ENCODE measurements at places on chromosomes 2 and 18. TPM values are rescaled to one million over a fixed set of nuclear protein-coding genes. Genes with fewer than 3 reads are reported as not detected.
A peak's percentile ranks its signal among the peaks of the same experiment; 100 is the strongest.

- H3K27me3 ChIP-seq = no peaks in the 10 kb centered on the region
- no peak overlapping the region for H3K4me3 ChIP-seq
- H3K27ac ChIP-seq = no peak overlapping the region
- H3K4me1 ChIP-seq = no peaks in the 10 kb centered on the region
- no peaks in the 10 kb centered on the region for H3K36me3 ChIP-seq
Measured at GRCh38 chr2:174076040-174076439, 110.9 kb upstream of the SP3 start.

DNA sequence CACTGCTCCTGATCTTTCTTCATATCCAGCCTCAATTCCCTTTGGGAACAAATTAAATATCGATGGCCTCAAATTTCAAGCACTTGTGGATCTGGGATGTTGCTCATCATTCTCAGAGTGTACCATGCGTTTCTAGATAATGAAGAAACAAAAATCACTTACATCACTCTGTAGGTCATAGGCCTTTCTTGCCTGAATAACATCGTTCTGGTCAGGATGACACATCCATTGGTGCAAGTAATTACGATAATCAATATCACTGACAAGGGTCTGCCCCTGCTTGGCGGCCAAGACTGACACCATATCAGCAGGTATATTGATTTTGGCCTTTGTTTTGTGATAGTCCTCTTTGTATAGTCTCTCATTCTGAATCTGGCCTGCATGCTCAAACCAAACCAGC lies 157.3 kb downstream of the RIF1 start:
- H3K4me3 ChIP-seq = no peak overlapping the region
- H3K36me3 ChIP-seq = no peaks in the 10 kb centered on the region
- H3K27ac ChIP-seq = no peak overlapping the region
- H3K27me3 ChIP-seq = no peaks in the 10 kb centered on the region
- no peaks in the 10 kb centered on the region for H3K4me1 ChIP-seq
- no peak for DNase-seq

DNA sequence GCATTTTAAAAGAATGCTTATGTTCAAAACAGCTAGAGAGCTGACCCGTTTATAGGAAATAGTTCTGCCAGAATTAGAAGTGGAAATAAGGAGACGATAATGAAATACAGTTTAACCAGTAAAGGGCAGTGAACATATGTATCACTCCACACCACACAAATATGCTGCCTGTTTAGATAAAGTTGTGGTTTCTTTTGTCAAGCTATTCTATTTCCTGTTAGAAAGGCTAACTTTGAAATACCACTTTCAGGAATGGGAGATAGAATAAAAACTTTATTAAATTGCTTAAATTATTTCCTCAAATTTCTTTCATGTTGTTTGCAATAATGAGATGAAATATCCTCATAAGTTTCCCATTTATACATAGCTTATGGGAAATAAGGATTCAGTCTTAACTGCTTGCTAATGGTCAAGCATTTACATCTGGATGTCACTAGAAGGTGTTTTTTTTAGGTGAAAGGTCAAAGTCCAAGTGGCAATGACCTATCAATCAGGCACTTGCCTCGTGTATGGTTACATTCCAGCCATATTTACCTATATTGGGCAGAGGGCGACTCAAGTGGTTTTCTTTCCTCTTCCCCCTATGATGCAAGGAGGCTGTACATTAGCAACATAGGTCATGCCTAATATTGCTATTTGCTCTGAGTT lies 148.9 kb downstream of the ZEB2 start:
- no peak overlapping the region for H3K27ac ChIP-seq
- H3K4me3 ChIP-seq = no peak overlapping the region
- no peak for DNase-seq
- no peaks in the 10 kb centered on the region for H3K27me3 ChIP-seq
- H3K4me1 ChIP-seq = peaks cover 9% of the 10 kb centered on the region

- no peak for DNase-seq
- H3K27me3 ChIP-seq = no peaks in the 10 kb centered on the region
- H3K4me3 ChIP-seq = peak overlapping the region; percentile 52
- peak overlapping the region; percentile 59 for H3K27ac ChIP-seq
Measured at GRCh38 chr18:57621246-57621604, 411 bp downstream of the NARS1 start.

- DNase-seq = no peak
- no peak overlapping the region for H3K27ac ChIP-seq
- H3K27me3 ChIP-seq = no peaks in the 10 kb centered on the region
Measured at GRCh38 chr2:78585871-78586270, 439.6 kb upstream of the REG3G start.

Gene DIPK1C
- not detected for total RNA-seq

GRCh38 chr2:54204476-54204875 lies 51.6 kb downstream of the TSPYL6 start:
- no peaks in the 10 kb centered on the region for H3K27me3 ChIP-seq
- H3K4me3 ChIP-seq = no peak overlapping the region
- H3K4me1 ChIP-seq = peaks cover 4% of the 10 kb centered on the region
- no peak for DNase-seq
- H3K36me3 ChIP-seq = no peaks in the 10 kb centered on the region

DNA sequence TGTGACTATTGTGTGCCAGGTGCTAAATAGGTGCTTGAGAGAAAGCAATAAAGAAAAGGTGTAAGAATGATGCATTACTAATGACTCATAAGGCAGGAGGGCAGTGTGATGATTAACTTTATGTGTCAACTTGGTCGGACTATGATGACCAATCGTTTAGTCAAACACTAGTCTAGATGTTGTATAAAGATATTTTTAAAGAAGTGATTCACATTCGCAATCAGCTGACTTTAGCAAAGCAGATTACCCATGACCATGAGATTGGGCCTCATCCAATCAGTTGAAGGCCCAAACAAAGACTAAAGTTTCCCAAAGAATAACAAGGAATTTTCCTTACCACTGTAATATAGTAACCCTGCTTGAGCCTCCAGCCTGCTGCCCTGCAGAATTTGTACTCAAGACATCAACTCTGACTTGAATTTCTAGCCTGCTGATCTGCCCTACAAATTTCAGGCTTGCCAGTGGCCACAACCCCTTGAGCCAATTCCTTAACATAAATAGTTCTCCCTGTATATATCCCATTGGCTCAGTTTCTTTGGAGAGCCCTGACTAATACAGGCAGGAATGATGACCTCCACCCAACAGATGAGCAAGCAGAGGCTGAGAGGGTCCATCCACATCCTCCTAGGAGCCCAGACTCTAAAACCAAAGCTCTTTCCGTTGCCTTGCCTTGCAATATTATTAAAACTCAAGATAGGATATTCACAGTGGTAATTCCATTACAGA lies 132.6 kb downstream of the ACTR3 start:
- H3K27me3 ChIP-seq = no peaks in the 10 kb centered on the region
- DNase-seq = no peak
- H3K4me1 ChIP-seq = no peaks in the 10 kb centered on the region
- H3K27ac ChIP-seq = no peak overlapping the region

Data from ovary (tissue), 10 donors.